ENCODE measurements at places on chromosomes 16 and 17. TPM values are rescaled to one million over a fixed set of nuclear protein-coding genes. Genes with fewer than 3 reads are reported as not detected.

GRCh38 chr16:48168075-48168474 lies 12.3 kb upstream of the ABCC12 start:
- peaks cover 2% of the 10 kb centered on the region for H3K27me3 ChIP-seq
- H3K4me1 ChIP-seq, result peaks cover 16% of the 10 kb centered on the region
- H3K4me3 ChIP-seq, result no peak overlapping the region
- H3K27ac ChIP-seq, result no peak overlapping the region
- no peaks in the 10 kb centered on the region for H3K36me3 ChIP-seq
- DNase-seq, result no peak

- H3K27me3 ChIP-seq, result peaks cover 16% of the 10 kb centered on the region
- no peak overlapping the region for H3K27ac ChIP-seq
- H3K36me3 ChIP-seq, result no peaks in the 10 kb centered on the region
- no peak overlapping the region for H3K4me3 ChIP-seq
Observed at GRCh38 chr17:45667591-45668171, 116.4 kb upstream of the CRHR1 start.

ZNF423 gene
- total RNA-seq, result not detected

- H3K27ac ChIP-seq, result no peak overlapping the region
- H3K4me3 ChIP-seq, result no peak overlapping the region
- no peaks in the 10 kb centered on the region for H3K4me1 ChIP-seq
- no peaks in the 10 kb centered on the region for H3K27me3 ChIP-seq
- H3K36me3 ChIP-seq, result peaks cover 2% of the 10 kb centered on the region
Observed at GRCh38 chr16:27625050-27625697, 75.2 kb downstream of the KATNIP start.

- no peaks in the 10 kb centered on the region for H3K4me1 ChIP-seq
- no peak for DNase-seq
- H3K27ac ChIP-seq, result no peak overlapping the region
- no peak overlapping the region for H3K4me3 ChIP-seq
Observed at GRCh38 chr16:48734220-48734619, 124.2 kb upstream of the N4BP1 start.

DNA sequence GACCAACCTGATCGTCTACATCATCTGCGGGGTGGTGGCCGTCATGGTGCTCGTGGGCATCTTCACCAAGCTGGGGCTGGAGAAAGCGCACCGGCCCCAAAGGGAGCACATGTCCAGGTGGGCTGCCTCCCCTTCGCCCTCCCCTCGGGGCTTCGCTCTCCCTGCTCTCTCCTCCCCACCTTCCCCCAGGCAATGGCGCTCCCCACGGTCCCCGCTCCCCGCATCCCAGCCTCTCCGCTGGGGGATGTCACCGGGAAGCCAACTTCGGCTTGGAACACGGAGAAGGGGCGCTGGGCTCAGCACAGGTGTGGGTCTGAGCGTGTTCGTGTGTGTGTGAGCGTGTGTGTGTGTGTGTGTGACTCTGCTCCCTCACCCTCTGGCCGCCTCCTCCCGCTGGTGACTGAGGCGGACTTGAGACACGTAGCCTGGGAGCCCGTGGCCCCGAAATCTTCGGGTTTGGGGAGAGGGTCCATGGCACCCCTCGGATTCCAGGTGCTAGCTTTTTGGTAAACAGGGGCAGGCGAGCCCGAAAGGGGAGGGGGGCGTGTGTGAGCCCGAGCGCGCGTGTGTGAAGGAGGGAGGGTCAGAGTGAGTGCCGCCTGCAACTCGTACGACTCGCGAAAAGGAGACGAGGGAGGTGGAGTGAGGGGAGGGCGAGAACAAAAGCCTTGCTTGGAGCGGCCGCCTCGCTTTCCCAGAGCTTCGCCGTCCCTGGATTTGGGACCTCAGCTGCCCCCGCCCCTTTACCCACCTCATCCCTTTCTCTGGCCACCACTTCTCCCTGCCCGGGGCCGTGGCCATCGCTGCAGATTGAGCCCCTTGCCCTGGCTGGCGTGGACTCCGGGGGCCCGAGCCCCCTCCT lies 1.3 kb downstream of the SHISA9 start:
- DNase-seq, result no peak
- no peak overlapping the region for H3K4me3 ChIP-seq
- no peaks in the 10 kb centered on the region for H3K36me3 ChIP-seq
- no peaks in the 10 kb centered on the region for H3K4me1 ChIP-seq

DNA sequence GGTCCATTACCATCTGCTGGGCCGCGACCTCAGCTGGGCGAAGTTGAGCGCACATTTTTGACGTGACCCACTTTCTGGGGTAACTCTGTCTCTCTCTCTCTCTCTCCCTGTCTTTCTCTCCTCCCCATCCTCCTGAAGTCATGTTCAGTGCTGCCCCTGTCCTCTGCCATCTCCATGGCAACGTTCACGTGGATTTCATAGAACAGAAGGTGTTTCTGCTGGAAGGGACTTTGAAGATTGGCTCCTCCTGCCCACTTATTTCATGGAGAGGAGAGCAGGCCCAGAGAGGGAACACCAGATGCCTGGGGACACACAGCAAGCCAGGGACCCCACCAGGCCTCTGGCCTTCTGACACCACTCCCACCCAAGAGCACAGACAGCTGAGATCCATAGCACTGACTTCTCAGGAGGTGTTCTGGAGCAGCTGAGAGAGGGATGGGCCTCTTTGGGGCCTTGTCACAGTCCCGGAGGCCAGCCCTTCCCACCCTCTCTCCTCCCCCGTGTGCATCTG lies 4.2 kb upstream of the CCNF start:
- peaks cover 2% of the 10 kb centered on the region for H3K36me3 ChIP-seq
- H3K4me1 ChIP-seq, result peaks cover 17% of the 10 kb centered on the region
- no peak for DNase-seq
- H3K27ac ChIP-seq, result no peak overlapping the region
- no peak overlapping the region for H3K4me3 ChIP-seq

SDR42E1 gene
- 5.9 TPM for total RNA-seq

Measured in activated T-helper 1 cell treated with anti-CD3 and anti-CD28 coated beads, Interleukin-12 subunit alpha, Interleukin-12 subunit beta, Interleukin-2, Interleukin-4 antibody, amounts not matched to agents 30 ng/mL and 10 ng/mL and 1 ng/mL, durations not matched to agents 14 hours and 24 hours and 36 hours (primary cell).